Fibroblast of skin of right biceps (primary cell): ENCODE measurements at places on chromosomes 5 and 9.

GRCh38 chr5:136053336-136054141 is 24.8 kb downstream of the TGFBI start:
- peak; percentile 98 for DNase-seq

DNA sequence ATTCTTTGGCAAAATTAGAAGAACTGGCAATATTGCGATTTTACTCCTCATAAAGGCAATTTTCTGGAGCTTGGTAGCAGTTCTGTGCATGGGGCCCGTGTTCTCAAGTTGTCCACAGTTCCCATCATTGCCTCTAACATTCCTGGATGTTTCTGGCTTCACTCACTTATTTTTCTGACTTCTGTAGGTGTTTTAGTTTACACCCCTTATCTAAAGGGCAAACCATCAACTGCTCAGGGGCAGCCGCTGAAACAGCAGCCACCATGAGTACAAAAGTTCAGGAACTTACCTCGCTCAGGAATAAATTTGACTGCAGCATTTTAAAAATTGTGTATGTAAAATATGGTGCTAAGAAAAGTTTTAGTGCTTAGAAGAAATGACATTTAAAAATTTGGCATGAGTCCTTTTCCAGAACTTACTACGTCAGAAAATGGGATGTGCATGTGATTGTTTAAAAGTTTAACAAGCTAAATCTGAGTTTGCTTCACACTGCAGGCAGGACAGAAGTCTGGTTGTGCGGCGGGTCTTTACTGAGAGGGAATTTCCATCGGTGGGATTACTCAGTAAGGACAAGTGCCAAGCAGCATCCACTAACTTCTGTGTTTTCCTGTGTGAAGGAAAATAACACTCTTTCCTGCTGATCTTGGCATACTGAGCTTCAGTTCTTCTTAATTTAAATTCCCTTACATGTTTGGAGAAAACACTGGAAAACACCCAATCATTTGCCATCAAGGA is 261.7 kb downstream of the MAT2B start:
- no peak for DNase-seq

DNA sequence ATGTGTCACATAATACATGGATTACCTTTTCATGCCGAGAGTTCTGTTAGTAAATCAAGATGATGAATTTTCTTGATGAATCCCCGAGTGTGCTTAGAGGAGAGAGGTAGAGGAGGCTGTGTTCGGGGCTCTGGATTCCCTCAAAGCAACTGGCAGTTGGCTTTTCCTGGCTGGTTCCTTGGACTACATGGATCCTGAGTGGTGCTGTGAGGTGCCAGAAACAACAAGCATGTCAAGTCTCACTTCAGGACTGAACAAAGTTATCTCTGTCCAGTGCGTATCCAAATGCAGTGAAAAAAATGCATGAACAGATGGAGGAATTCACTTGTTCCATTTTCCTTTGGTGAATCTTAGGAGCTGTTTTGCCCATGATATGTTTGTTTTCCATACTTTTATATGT is 231.7 kb downstream of the FBXL7 start:
- DNase-seq = no peak

- DNase-seq = no peak
Measured at GRCh38 chr5:7822449-7822848, 28.5 kb downstream of the CFAP90 start.

DNA sequence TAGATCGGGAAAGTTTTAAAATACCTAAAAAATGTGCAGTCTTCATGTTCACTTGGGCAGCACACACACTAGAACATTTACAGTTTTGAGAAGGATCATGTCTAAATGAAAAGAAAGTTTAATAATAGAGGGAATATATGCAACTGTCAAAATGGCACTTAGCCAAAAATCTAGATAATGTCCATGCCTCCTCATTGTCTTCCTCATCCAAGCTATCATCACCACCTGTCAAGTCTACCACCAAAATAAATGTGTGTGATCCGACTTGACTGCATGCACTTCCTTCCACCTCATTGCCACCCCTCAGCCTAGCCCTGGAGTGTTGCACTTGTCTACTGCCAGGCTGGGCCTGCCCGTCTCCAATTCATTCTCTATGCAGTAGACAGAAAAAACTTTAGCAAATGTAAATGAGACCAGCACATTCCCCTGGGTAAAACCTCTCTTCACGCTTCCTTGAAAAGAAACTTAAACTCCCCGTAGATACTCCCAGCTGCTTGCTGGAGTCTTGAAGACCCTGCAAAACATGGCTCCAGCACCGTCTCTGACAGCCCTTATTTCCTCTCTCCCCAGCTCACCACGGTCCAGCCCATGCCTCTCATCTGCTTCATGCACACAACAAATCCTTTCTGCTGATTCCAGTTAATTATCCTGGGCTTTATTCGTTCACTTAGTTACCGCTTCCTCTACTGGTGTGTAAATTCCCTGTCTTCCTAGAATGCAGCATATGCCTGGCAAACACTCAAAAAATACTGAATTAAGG is 66.9 kb downstream of the FANCC start:
- peak; percentile 8 for DNase-seq

GRCh38 chr9:1938135-1938534 is 77.0 kb upstream of the SMARCA2 start:
- no peak for DNase-seq
